ENCODE measurements at places on chromosomes 7 and 10.

DNA sequence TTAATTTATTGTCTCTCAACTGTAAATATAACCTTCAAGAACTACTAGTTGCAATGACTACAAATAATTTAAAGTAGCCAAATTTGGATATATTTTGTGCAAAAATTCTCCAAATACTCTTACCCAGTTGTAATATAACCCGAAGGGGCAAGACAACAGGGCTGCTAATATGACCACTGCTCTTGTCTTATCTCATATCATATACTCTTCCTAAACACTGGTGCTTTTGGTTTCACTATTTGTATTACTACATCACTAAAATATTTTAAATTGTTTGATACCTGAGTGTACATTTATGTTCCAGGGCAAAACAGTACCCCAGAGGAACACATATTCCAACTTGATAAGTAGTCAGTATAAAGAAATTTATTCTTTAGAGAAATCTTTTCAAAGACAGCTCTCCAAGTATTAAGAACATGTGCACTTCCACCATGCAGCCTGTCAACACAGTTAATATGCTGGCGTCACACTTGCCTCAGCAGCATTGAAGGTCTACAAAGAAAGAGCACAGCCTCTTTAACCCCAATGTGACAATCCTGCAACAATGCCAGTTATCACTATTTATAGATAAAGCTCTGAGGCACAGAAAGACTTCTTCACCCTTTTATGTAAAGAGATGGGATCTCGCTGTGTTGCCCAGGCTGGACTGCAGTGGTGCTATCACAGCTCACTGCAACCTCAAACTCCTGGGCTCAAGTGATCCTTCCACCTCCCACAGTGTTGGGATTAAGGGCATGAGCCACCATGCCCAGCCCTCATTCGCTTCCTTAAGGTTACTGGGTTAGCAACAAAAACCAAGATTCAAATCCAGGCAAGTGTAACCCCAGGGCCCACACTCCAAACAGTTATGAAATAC is 37.8 kb downstream of the RHEB start:
- no peak for DNase-seq

- DNase-seq = no peak
Measured at GRCh38 chr7:99949645-99950228, 20.3 kb upstream of the GJC3 start.

DNA sequence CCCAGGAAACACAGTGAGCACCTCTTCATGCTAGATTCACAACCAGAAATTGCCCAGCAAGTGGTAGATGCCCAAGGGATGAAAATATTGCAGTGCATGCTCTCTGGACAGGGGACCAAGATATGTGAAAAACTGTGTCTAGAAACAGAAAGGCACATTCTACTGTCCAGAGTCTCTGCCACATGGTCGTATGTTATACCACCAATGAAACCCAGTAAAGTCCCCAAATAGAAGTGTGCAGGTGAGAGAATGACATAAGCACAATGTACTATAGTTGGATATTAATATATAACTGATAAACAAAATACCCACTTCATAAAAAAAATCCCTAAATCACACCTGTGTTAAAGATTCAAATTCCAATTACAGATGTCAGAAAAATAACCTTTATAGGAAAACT is 43.8 kb downstream of the RASGEF1A start:
- DNase-seq = no peak

DNA sequence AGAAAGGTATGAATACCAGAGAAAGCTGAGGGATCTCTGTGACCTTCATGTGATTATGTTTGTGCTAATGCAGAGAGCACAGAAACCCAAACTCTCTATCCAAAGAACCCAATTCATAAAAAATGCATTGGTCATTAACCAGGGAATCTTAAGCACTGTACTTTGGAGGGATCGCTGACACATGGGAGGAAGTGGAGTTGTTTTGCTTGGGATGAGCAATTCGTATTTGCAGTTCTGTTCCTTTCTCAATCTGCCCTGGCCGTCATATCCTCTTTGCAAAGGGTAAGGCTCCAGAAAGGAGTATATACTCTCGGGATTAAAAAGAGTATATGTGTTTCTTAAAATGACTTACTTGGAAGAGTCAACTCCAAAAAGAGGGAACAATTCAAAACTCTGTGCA is 221.3 kb downstream of the POU6F2 start:
- no peak for DNase-seq

DNA sequence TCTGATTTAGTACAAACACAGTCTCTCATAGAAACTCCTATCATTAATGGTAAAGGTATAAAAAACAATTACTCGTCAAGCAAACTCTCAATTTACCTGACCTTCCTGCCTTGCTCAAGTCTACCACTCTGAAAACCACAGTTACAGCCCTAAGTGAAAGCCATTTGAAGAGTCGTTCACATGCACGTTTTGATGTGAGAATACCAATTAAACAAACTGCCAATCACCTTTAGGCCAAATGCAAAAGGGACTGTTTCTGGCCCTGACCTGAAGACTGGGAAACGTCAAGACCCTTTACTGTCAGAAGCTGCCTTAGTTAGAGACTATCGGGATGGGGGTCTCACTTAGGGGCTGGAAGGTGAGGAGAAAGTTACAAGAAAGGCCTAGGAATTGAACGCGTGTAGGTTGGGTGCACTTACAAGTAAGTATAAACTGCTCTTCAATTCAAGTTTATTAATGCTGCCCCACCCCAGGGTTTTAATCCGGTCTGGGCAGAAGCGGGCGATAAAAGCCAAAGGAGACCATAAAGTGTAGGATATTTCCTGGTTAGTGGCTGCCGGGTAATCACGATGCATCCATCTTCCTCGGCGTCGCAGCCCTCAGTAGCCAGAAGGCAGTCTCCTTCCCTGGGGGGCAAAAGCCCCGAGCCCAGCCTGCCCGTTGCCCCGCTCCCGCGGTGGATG is 935 bp downstream of the TM9SF3 start:
- DNase-seq = no peak

DNA sequence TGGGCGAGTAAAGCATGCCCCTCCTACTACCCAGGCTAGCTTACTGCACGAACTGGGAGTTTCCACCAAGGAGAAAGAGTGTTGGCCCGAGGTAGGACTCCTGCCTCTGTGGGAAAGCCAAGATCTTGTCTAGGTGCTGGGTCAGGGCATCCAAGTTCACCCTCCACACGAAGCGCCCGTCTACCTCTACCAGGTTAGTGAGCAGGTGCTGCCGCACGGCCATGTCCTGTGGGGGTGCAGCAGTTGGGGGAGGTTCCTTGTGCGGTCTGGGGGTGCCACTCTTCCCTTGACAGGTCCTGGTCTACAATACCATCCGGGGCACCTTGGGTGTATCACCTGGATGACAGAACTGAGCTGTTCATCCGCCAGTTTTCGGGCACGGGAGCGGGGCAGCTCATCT is 1.7 kb downstream of the ABHD11 start:
- no peak for DNase-seq

GRCh38 chr10:61992059-61992460 is 90.6 kb downstream of the ARID5B start:
- no peak for DNase-seq

- DNase-seq = no peak
Measured at GRCh38 chr10:75648854-75649253, 217.4 kb downstream of the LRMDA start.

DNA sequence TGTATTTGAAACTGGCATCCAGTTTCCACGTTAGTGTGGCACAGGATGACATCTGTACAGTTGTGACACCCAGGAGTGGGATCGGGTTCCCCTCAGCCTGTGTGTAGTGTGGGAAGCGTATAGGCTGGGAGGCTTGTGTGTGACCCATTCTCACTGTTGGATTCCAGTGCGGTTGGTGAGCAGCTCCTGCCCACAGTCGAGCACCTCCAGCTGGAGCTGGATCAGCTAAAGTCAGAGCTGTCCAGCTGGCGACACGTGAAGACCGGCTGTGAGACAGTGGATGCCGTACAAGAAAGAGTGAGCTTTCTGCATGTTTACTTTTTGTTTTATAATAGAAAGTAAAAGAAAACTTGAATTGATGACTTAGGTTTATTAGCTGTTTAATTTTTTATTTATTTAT is 18.7 kb upstream of the GET4 start:
- DNase-seq = no peak

- DNase-seq = no peak
Measured at GRCh38 chr7:102834999-102835398, 77.8 kb upstream of the LRRC17 start.

DNA sequence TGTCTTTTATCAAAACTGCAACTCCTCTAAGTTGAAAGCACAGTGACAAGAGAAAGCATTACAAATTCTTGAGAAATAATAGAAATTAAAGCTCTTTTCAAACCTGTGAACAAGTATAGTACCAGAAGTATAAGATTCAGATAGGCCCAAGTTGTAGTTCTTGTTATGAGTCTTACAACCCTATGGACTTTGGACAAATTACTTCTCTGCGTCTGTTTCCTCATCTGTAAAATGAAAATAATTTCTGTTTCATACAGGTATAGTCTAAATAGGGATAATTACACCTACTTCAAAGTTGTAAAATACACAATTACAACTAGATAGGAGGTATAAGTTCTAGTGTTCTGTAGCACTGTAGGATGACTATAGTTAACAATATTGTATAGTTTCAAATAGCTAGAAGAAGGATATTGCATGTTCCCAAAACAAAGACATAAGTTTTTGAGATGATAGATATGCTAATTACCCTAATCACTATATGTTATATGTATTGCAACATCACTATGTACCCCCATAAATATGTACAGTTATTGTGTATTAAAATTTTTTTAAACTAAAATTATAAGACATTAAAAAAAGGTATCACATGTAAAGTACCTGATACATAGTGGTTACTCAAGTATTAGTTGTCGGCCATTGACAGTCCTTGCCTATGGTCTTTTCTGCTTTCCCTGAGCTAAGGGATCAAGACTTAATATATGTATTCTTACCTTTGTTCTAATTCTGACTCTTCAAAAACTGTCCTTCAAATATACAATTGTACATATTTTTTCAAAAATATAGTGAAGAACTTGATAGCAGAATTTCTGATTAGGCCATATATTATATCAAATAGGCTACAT is 1.8 kb upstream of the WASL start:
- no peak for DNase-seq

GRCh38 chr10:29039677-29040189 is 249.1 kb upstream of the LYZL1 start:
- DNase-seq = no peak
